ENCODE measurements at places on chromosomes 5 and 9. TPM values are rescaled to one million over a fixed set of nuclear protein-coding genes. Genes with fewer than 3 reads are reported as not detected.

GRCh38 chr9:32524892-32525708 lies 896 bp downstream of the RIGI start:
- H3K27me3 ChIP-seq = no peaks in the 10 kb centered on the region
- H3K4me3 ChIP-seq = peak overlapping the region; percentile 99
- peak overlapping the region; percentile 73 for H3K27ac ChIP-seq
- no peaks in the 10 kb centered on the region for H3K36me3 ChIP-seq

GRCh38 chr5:31186672-31187267 lies 6.7 kb upstream of the CDH6 start:
- H3K27me3 ChIP-seq = no peaks in the 10 kb centered on the region
- H3K36me3 ChIP-seq = no peaks in the 10 kb centered on the region
- no peak overlapping the region for H3K27ac ChIP-seq
- no peaks in the 10 kb centered on the region for H3K4me1 ChIP-seq

AUH gene
- 31.6 TPM for total RNA-seq

GRXCR2 gene
- not detected for total RNA-seq

GRCh38 chr5:51685419-51685818 lies 302.2 kb downstream of the ISL1 start:
- H3K27me3 ChIP-seq = no peaks in the 10 kb centered on the region
- H3K36me3 ChIP-seq = no peaks in the 10 kb centered on the region
- H3K4me1 ChIP-seq = no peaks in the 10 kb centered on the region
- no peak for DNase-seq
- H3K27ac ChIP-seq = no peak overlapping the region

DNA sequence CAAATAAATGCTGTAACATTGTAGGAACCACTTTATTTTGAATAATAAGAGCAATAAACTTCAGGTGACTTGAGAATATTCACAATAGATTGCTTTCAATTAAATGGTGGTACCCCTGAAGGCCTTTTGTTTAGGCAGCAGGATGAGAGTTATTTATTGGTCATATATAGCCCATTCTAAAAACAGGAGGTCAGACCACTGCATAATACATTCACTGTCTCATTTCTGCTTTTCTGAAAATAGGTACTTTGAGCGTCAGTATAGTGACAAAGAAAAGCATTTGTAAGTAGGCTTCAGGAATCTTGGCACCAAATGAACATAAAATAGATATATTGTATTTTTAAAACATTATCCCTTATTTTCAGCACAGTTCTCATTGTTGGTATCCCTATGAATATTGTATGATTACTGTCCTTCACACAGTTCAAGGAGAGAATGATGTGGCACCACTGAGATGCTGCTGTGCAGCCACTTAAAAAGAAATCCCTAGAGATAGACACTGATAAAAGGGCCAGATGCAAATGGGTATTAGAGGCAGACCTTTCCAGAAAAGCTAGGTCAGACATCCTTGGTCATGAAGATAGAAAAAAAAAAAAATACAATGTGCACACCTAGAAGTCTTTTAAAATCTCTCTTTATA lies 381.8 kb upstream of the ST8SIA4 start:
- no peaks in the 10 kb centered on the region for H3K4me1 ChIP-seq
- H3K27ac ChIP-seq = no peak overlapping the region
- H3K4me3 ChIP-seq = no peak overlapping the region
- no peaks in the 10 kb centered on the region for H3K27me3 ChIP-seq
- DNase-seq = no peak
